B cell (primary cell): ENCODE measurements at places on chromosomes 11 and 22.

DNA sequence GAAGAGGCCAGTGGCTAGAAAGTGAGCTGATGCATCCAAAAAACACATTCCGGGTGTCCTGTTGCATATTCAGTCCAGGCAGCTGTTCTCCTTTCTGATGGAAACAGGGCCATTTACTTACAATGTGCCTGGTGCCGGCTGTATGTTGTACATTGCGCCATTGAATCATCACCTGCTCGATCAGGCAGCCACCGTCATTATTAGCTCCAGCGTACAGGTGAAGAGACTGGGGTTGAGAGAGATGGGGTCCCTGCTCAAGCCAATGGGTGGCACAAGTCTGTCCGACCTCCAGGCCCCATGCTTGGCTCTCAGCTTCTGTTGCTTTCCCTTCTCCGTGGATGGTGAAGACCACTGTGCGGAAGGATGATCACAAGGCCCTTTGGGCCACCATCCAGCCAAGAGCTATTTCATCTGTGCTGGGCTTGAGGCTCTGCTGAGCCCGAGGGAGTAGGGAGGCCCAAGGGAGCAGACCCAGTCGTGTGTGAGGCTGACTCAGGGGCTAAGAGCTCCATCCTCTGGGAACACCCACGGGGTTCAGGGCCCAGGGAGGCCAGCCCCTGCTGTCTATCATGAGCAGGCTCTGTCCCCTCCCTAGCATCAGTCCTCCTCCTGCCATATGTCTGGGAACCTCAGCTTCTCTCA lies 20.7 kb upstream of the EMID1 start:
- DNase-seq = no peak

DNA sequence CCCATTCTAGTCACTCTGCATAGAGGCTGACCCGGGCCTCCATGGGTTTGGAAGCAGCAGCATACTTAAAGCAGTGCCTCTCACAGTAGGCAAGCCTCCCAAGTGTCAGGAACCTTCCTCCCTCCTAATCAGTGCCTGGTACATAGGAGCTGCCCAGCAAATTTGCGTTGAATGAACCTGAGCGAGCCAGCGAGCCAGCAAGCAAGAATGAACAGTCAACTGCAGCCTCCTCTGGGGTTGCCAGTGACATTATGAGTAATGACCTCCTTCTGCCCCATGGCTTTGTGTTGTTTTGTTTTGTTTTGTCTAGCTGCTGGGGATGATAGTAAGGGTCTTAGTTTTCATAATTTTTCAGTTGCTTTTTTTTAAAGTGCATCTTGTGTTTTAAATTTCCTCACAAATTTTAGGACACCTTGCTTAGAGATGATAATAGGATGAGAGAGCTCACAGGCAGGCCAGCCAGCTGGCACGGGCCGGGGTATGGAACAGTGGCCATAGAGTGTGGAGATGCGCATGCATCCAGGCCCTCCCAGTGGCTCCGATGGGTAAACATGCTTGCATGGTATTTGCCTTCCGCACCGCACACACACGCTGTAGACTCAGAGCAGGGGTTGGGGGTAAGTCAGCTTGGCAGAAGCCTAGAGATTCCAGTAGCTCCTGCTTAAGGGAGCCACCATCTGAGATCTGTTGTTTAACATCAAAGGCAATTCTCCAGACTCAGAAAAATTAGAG lies 36.1 kb downstream of the TTC12 start:
- no peak for DNase-seq

DNA sequence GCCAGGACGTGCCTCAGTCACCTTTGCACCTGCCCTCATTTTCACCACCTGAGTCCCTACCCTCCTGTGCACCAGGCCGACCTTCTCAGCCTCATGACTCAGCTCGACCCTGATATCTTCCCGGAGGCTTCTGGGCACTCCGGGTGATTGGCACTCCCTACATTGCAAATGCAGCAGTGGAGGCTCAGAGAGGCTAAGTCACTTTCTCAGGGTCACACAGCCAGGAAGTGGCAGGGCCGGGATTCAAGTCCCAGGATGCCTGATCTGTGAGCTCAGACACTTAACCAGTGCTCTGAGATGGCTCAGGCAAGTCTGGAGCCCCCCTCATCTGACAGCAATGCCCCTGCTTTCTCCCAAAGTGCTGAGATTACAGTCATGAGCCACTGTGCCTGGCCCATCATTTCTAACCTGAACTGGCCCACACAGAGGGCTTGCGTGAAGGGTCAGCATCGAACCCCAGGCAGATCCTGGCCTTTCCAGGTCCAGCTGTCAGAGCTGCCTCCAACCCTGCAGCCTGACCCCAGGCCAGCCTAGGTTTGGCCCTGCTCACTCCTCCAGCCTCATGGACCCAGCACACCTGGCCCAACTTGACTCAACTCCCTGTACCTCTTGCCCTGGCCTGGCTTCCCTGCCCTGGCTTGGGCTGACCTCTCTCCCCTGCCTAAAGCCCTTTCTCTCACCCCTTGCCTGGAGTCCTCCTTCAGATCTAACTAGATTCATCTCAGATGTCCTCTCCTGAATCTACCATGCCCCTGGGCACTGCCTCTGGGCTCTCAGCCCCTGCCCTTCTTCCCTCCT lies 40.7 kb upstream of the RTL6 start:
- no peak for DNase-seq

DNA sequence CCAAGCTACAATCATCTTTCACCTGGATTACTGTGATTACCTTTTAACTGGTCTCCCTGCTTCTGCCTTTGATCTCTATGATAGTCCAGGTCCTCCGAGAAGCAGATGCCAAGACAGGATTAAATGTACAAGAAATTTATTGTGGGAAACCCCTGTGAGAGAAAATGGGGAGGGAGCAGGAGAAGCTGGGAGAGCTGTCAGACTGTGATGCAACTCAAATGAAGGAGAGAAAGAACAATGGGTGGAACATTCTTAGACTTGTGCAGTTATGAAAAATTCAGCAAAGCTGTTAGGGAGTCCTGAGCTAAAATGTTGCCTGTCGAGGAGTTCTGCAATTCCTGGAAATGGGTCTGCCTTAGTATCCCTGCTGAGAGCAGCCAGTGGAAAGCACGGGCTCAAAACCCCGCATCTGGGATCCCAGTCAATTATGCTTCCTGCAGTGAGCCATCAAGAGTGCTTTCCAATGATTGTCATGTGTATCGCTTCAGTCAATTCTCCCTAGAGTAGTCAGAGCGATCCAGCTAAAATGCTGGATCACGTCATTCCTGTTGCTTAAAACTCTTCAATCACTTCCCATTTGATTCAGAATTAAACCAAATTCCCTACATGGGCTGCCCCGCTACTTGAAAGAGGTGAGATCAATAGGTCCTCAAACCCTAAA lies 16.5 kb upstream of the CSTF3 start:
- no peak for DNase-seq

GRCh38 chr22:42848941-42849550 lies 8.0 kb downstream of the ARFGAP3 start:
- no peak for DNase-seq

DNA sequence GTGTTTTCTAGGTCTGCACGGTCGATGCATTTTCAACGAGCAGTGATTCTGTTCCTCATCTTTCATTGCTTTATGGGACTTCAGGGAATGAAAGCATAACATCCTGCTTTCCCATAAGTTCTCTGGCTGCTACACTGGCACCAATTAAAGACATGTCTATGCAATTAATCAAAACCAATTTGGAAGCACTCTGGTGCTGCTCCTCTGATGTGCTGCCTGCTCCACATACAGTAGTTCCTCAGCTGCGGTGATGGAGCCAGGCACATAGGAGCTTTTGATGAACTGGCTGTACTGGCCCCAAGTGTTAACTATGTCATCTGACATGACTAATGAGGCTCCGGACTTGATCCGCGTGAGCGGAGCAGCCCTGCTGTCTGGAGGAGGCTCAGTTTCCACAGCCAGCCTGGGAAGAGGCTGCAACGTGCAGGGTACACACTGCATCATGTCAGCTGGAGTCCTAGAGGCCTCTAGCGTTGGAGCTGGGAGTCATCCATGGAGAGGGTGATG lies 29.8 kb downstream of the GVQW3 start:
- DNase-seq = no peak

GRCh38 chr22:38021206-38021605 lies 36.0 kb upstream of the PICK1 start:
- DNase-seq = no peak

DNA sequence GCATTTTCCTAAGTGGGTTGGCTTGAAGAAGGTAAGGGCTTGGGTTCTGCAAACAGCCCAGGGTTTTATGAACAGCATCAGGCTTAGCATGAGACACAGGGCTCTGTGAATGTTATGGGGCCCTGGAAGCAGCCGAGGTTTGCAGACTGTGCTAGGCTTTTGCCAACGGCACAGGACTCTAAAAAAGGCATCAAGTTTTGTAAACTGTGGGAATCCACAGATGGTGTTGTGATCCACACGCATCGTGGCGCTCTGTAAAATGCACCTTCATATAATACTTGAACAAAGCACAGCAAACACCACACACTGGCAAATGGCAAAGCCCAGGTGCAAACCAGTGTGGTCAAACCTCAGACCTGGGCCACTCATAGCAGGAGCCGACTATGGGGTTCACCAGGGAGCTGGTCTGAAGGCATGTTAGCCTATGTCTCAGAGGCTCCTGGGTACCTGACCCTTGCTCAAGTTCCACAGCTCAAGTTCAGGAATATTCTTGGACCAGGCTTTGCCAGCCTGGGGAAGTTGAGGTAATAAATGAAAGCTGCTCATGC lies 2.4 kb upstream of the SLCO2B1 start:
- no peak for DNase-seq

DNA sequence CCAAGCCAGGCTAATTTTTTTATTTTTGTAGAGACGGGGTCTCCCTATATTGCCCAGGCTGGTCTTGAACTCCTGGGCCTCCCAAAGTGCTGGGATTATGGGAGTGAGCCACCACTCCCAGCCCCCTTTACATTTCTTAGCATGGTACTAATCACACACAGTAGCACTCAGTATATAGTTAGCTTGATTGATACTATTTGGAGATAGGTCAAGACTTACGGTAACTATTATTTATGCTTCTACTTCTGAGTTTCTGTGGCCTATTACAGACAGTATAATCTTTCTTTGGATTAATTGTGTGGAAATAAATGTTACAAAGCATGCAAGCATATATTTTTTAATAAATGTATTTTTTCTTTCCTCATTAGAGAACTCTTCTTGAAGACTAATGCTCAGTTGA lies 192.2 kb downstream of the UVRAG start:
- no peak for DNase-seq

GRCh38 chr22:39776295-39777009 lies 117.1 kb downstream of the ENTHD1 start:
- DNase-seq = no peak

DNA sequence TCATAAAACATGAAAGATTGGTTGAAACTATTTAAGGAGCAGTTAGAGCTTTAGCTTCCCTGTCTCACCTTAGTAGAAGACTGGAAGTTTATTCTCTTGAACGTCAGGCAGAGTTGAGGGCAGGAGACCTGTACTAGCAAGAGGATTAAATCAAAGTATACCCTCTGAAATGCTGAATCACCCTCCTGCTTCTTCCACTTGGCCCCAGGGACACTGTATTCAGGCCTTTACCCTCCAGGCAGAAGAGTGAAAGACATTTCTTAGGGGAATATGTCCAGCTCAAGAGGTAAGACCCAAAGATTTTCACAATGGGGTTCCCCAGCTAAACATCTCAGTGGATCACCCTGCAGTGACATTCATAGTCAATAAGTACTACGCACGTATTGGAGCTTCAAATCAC lies 11.9 kb downstream of the APOA4 start:
- no peak for DNase-seq

DNA sequence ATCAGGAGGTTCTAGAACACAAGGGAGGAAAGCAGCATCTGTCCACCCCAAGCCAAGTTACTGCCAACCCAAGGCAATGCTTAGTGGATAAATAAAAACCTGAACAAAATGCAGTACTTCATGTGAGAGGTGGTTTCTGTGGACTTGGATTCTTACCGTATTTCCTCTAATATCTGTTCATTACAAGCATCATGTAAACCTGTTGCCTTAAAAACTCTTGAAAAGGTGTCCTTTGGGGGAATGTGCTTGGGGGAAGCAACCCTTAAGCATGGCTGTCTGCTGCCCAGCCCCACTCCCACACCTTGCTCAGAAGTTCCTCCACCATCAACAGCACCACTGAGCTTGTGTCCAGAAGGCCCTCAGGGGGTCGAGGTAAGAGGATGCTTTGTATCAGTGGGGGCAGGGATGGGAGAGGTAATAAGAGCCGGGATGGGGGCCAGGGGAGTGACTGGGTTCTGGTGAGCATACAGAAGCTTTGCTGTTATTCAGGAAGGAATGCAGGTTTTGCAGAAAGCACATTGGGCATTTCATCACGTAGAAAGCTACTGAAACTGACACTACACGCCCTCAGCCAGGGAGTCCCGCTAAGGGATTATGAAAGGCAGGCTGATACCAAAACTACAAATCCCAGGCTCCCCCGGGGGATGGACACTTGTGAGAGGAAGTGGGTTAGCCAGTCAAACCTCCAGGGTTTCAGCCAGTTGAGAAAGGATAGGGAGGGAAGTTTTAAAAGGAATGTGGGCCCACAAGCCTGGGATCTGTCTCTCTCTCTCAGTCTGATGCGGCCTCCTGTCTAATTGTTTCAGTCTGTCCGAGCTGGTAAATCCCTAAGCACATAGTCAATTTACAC lies 52.0 kb downstream of the KCNJ1 start:
- DNase-seq = no peak

GRCh38 chr11:35144136-35144741 lies 5.3 kb downstream of the CD44 start:
- peak; percentile 90 for DNase-seq

DNA sequence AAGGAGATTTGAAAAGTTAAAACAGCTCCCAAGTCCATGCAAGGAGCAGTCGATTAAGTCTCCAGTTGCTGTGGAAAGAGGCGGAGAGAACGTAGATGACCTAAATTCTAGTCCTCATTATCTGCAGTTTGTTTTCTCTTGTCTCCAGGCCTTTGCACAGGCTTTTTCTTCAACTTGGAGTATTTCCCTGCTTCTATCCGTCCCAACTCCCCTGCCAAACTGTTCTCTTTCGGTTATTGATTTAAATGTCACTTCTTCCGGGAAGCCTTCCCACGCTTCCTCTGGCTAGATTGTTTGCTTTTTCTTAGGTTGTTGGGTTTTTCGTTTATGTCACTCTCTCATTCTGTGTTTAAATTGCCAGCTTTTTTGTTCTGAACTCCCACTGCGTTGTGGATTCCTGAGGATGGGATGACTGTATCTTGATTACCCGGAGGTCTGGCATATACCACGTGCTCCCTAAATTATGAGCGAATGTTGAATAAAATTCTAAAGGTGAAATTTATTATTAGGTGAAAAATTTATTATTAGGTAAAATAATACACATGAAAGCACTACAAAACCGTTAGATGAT lies 463 bp downstream of the TMEM126B start:
- DNase-seq = no peak

- DNase-seq = no peak
Measured at GRCh38 chr22:25970999-25971811, 198.1 kb upstream of the SEZ6L start.

- DNase-seq = no peak
Measured at GRCh38 chr22:21937821-21938070, 14.9 kb downstream of the PPM1F start.

DNA sequence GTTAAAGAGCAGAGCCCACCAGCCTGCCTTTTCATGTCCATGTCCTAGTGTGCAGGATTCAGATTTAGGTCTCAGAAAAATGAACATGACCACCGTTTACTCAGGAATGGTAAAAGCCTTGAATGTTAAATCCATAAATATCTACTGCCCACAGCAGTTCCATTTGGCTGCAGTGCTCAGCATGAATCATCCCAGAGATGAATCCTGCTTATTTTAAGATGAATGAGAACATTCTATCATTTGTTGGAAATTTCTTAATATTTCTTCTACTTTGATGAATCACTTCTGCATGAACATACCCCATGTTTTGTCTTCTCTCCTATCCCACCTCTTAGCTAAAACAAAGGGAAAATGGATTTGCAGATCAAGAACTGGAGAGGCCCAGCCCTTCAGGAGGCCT lies 47.5 kb upstream of the AQP11 start:
- no peak for DNase-seq

- DNase-seq = no peak
Measured at GRCh38 chr11:44236296-44236695, 73.6 kb downstream of the ALX4 start.
